ENCODE measurements at places on chromosomes 3 and 15.

DNA sequence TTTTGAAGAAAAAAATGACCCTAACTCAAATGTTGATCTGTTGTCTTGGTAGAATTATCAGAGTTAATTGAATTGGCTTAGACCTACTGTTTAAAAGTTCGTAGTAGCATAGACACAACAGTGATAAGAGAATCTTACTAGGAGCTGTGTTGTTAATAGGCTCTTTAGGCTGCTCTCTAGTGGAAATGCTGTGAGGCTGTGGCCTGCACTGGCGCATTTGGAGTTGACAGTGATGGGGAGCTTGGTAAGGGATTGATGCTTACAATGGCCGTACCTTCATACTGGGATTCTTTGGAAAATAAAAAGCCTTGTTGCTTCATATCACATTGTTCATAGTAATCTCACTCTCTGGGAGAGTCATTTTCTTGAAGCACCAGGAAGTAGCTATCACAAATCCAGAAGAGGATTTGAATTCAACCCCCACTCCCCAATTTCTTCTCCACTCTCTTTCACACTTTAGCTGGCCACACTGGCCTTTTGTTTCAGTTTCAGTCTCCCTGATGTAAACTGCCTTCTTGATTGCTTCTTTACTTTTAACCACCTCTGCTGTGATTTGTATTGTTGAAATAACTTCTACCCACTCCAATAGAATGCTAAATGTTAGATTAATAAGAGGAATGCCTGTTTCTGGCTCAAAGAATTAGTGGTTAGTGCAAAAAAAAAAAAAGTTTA, 56.6 kb downstream of the CEP63 start:
- no peak for DNase-seq

DNA sequence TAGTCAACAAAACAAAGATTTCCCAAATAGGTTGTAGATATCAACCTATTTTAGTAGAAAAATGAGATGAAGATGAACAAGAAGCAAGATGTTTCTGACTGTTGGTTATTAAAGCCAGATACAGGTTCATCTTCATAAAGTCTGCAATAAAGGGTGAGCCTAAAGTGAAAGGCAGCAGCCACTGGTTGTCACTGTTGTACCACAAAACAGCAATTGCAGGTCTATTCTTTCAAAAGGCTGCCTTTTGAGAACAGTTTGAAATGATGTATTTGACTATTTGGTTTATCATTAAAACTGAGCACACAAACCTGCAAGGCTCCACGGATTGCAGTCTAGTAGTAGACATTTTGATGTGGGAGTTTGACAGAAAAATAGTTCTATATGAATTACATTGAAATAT, 543.4 kb downstream of the GBE1 start:
- no peak for DNase-seq

DNA sequence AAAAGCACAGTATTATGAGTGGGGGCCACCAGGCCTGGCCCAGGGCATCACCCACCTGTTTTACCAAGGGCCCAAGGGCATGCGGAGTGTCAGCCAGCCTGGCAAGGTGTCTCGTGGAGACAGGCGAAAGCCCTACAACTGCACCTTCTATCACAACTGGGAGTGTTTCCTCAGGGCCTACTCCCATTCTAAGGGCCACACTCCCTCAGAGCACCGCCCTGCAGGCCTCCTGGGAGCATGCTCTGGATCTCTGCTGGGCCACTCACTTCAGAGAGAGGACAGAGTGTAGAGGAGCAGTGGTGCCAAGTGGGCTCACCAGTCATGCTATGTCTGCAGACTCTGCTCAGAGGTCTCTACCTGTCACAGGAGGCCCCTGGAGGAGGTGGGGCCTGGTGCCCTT, 21.2 kb upstream of the CLK3 start:
- DNase-seq: no peak

DNA sequence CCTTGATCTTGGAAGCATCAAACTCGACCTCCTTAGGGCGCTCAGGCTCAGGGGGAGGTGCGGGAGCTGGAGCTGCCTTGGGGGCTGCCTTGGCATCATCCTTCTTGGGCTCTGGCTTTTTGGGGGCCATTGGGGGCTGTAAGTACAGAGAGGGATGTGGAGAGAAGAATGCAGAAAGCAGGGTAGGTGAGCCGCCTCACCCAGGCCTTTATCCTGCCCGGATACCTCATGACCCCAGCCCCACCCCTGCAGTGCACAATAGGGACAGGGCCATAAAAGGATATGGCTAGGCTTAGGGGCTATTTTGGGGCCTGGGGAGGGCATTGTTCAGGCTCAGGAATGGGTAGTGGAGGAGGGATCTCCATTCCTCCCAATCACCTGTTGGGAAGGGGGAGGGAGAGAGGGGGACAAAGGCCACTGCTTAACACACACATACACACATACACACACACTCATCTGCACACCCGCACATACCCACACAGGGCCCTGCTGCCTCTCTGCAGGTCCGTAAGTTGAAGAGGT, at the start of gene MYL3:
TSS of gene MYL3 (minus strand) at position 184 of the 522 bp plus-strand sequence. CDS start at position 130, 54 bp downstream.
- DNase-seq: no peak

DNA sequence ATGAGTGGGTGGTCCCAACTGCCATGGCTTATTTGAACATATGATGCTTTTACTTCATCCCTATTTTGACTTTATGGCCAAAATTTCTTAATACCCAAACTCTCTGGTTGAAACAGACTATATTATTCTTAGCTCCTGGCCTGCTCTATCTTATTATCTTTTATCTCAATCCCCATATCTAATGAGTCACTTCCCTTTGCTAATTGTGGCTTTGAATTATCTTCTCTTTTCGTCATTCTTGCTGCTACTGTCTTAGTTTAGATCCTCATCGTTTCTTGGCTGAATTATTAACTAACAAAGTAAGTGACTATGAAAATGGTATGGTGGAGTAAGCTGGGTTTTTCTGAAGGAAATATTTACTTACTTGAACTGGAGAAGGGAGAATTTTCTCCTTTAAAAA, 28.2 kb upstream of the DNAJC19 start:
- DNase-seq: no peak

GRCh38 chr15:43239732-43240491, 19.1 kb upstream of the EPB42 start:
- no peak for DNase-seq

GRCh38 chr3:31952205-31952604, 28.9 kb downstream of the OSBPL10 start:
- DNase-seq: no peak

- peak; percentile 57 for DNase-seq
Observed at GRCh38 chr15:98548139-98548971, 100.0 kb upstream of the IGF1R start.

GRCh38 chr3:3560591-3561311, 238.5 kb upstream of the LRRN1 start:
- DNase-seq: no peak

DNA sequence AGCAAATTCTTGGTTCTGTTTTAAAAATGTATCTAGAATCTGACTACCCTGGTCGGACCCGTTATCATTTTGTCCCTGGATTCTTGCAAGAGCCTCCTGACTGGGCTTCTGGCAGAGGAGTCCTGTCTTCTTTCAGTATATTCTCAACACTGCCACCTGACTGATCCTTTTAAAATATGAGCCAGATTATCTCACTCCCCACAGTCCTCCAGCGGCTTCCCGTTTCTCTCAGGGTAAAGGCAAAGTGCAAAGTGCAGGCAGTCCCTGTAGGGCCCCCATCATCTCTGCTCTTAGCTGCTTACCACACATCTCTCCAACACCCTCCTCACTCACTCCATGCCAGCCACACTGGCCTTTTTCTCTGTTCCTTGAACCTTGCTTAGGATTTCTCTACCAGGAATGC, 28.4 kb downstream of the CRTC3 start:
- DNase-seq: no peak

DNA sequence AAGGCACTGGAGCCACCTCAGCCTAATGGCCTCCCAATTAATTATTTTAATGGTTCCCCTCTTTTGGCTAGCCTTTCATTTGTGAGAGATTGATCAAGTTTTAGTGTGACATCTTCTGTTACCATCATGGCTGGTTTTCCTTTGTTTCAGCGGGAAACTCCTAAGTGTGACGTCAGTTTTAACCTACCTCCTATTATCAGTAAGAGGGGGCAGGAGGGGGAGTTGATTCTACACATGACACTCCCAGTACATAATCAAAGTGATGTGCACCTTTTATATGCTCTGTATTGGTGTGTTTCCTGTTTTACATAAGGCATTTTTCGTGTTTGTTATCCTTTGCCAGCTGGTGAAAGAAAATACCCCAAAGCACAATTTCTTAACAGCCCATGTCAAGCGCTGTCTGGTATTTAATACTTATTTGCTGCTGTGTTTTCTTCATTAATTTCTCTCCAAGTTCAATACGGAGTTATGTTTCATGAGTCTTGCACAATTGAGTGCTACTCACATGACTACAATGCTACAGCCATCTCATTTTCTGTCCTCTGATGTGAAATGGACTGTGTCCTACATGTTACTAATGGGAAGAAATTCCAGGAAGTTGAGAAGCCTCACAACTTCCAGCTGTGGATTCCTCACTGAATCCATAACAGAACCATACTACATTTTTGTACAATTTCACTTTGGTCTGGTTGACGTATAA, 52.2 kb upstream of the POLR2M start:
- no peak for DNase-seq

DNA sequence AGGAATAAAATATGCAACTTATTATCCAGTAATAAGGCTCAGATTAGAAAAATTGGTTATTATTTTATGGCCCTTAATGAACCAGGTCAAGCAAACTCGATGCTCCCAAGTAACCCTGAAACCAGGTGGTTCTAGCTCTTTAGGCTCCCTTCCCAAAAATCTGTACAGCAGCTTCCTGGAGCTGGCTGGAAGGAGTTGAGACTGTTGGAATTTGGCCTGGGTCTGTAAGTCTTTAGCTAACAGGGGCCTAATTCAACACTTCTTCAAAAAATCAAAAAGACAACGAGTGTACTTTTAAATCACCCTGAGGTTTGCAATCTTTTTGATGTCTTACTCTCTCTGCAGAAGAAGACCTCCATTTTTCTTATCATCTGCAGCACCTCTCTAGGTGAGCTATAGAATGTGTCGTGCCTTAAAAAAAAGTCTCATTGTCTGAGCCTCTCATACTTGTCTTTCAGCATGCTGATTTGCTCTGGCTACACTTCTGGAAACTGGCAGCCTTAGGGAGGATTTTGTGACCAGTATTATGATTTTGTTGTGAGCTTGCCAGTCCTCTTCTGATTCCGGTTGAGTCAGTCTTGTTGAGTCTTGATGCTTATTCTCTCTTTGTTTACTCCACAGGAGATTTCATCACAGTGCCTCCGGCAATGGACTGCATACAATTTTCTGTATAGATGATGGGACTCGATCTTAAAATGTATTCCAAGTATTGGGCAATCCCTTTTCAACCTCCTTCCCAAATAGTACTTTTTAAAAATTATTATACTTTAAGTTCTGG, 235.0 kb upstream of the KBTBD8 start:
- DNase-seq: no peak

- DNase-seq: no peak
Observed at GRCh38 chr3:46955157-46955556, 21.4 kb downstream of the CCDC12 start.

DNA sequence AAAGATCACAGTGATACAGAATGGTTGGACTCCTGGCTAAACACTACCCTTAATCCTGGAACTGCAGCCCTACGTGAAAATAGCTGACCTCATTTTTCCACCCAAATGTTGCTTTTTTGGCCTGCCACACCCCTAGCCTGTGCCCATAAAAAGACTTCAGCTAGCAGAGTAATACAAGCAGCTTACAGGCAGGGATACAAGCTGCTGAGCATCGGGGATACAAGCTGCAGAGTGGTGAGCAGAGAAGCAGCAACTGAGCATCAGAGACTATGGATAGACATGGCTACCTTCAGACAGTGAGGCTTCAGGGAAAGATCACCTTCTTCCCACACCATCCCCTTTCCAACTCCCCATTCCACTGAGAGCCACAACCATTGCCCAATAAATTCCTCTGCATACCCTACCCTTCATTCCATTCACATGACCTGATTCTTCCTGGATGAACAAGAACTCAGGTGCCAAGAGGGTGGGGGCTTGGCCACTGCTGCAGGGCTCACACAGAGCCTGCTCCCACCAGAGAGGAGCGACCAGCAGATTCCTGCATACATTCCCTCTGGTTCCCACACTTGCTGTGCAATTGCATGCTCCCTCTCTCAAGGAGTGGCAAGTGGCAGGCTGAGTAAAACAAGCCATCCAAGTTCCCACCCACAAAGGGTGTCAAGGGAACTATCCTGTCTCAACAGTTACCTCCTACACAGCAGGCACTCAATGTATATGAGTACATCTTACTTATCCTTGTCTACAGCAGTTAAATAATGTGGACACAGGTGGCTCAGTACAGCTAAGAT, 217.5 kb downstream of the ALCAM start:
- no peak for DNase-seq

DNA sequence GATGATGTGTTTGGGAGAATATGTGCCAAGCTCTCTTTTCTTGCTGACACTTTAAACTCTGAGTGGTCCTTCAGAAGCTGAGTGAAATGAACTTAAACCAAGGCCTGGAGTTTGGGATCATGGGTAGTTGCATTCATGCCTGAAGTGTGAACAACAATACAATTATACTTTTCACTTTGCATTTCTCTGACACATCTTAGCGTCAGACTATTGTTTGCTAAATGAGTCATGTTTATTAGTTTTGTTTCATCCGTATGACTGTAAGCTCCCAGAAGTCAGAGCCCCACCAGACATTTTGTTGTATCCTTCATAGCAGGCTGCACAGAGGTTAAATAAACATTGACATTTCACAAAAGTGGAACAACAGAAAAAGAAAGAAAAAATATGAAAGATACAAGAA, 542.6 kb downstream of the TUSC7 start:
- no peak for DNase-seq

DNA sequence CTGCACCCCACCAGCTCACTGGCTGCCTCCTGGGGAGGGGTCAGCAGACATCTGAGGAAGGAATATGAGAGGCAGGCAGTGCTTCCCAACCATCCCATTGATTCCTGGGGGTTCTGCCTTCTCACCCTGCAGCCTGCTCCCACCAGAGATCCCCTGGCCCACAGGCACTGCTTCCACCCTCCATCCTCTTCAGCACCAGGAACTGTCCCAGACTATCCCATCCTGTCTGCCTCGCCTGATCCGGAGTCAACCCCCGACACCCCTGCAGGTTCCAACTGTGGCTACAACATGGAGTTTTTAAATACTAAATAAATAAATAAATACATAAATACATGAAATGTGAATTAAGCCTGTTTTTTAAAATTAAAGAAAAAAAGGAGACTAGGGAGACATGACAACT, 43.6 kb downstream of the CACNA2D2 start:
- DNase-seq: no peak

DNA sequence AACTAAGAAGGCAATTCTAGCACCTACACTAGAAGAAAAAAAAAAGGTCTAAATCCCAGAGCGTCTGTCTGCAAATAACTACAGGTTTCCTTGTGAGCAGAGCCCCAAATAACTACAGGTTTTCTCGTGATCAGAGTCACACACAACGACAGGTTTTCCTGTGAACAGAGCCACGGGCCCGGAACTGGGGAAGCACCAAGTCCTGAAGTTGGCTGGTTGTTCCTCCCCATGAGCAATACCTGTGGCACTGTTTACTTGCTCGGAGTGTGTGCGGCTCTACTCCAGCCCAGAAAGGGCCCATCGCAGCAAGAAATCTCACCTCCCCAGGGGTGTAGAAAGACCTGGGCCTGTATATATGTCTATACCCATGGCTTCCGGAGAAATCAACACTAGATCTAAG, 644 bp upstream of the MASP1 start:
- no peak for DNase-seq

GRCh38 chr3:104005815-104006214, 1360.9 kb upstream of the ALCAM start:
- no peak for DNase-seq

- no peak for DNase-seq
Observed at GRCh38 chr3:67683522-67683921, 29.1 kb upstream of the SUCLG2 start.

GRCh38 chr3:52167240-52167639, 13.0 kb upstream of the POC1A start:
- no peak for DNase-seq

GRCh38 chr3:196757876-196758739, 18.5 kb downstream of the PAK2 start:
- DNase-seq: no peak
